Hippocampal formation (tissue), 2 donors: ENCODE measurements at places on chromosomes 4 and X.
A peak's percentile ranks its signal among the peaks of the same experiment; 100 is the strongest.

GRCh38 chrX:74525116-74525515, 89.3 kb downstream of the RLIM start:
- no peak for DNase-seq

- no peak for DNase-seq
Observed at GRCh38 chr4:99403380-99404184, 31.6 kb downstream of the ADH7 start.

DNA sequence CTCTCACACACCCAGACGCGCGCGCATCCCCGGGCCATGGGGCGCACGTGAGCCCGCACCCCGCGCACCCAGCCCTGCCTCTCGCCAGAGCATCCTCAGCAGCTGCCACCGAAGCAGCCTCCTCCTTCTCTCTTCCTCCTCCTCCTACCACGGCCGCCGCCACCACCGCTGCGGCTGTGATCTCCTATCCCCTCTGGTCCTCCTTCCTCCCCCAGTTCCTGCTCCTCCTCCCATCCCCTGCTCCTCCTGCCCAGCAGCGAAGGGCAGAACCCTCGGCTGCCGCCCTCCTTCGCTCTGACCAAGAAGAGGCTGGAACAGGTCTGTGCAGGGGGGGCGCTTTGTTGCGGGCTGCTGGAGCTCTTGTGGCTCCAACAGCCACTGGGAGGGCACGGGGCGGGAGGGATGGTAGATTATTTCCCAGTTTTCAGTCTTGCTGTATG, 148.7 kb upstream of the CHRDL1 start:
- no peak for DNase-seq

DNA sequence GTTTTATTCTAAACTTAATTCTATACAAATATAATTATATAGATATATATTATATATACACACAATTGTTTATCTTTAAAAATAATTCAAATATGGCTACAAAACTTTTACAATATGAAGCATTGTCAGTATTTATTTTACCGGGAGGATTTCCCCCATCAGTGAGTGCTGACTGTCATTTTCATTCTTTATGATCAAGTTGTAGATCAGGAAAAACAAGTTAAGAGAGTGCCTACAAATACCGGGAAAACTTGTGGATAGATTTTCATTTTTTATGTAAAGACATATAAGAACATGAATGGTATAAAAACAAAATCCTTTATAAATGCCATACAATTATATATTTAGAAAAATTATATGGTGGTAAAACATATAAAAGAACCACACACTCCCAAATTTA, 37.8 kb downstream of the CLCN3 start:
- DNase-seq: no peak

- DNase-seq: no peak
Observed at GRCh38 chrX:45261005-45261404, 60.3 kb upstream of the DIPK2B start.

DNA sequence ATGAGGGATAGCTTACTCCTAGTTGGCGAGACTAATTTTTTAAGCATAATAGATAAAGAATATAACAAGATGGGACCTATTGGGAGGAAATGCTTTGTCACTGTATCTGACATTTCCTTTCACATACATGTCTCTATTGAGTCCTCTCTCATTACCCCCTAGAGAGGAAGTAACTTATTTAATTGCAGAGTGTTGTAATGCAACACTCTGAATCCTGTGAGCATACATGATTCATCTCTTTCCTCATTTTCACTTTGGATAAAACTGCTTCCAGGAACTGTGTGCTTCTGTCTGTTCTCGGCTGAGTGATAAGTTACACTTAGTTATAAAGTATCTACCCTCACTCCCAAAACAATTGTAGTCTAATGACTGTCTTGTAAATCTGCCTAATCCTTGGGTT, 266.1 kb upstream of the ANXA10 start:
- DNase-seq: no peak

DNA sequence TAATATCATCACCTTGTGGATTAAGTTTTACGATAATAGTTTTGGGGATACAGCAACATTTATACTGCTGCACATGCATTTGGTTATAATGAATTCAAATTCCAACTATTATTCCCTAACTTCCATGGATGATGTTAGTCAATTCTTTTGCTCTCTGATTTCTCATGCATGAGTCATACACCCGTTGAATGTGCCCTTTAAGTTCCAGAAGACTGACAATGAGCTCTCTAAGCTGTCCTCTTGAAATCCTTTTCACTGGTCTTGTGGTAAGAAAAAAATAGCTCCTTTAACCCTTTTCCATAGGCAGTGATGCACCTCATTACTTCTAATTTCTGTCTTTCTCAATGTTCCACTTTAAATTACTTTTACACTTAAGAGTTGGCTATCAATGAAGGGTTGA, 1095.2 kb upstream of the POU3F4 start:
- no peak for DNase-seq

- DNase-seq: peak; percentile 5
Observed at GRCh38 chr4:90025248-90025647, 101.9 kb upstream of the CCSER1 start.

DNA sequence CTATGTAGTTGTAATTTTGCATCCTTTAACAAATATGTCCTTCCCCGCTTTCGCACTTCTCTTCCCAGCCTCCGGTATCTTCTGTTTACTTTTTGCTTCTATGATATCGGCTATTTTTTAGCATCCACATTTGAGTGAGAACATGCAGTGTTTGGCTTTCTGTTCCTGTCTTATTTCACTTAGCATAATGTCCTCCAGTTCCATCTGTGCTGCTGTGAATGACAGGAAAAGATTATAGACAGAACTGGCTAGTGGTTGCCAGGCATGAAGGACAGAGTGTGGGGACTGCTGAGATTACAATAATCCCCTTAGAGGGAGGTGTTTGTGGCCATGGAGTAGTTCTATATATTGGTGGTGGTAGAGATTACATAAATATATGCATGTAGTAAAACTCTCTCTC, 588.6 kb downstream of the NLGN4X start:
- DNase-seq: no peak

DNA sequence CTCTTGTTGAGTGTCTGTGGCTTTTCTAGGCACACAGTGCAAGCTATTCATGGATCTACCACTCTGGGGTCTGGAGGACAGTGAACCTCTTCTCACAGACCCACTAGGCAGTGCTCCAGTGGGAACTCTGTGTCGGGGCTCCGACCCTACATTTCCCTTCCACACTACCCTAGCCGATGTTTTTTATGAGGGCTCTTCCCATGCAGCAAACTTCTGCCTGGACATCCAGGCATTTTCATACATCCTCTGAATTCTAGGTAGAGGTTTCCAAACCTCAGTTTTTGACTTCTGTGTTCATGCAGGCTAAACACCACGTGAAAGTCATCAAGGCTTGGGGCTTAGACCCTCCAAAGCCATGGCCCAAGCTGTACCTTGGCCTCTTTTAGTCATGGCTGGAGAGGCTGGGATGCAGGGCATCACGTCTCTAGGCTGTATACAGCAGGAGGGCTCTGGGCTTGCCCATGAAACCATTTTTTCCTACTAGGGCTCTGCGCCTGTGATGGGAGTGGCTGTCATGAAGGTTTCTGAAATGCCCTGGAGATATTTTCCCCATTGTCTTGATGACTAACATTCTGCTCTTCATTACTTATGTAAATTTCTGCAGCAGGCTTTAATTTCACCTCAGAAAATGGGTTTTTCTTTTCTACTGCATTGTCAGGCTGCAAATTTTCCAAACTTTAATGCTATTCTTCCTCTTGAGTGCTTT, 249.8 kb upstream of the CPEB2 start:
- DNase-seq: no peak

DNA sequence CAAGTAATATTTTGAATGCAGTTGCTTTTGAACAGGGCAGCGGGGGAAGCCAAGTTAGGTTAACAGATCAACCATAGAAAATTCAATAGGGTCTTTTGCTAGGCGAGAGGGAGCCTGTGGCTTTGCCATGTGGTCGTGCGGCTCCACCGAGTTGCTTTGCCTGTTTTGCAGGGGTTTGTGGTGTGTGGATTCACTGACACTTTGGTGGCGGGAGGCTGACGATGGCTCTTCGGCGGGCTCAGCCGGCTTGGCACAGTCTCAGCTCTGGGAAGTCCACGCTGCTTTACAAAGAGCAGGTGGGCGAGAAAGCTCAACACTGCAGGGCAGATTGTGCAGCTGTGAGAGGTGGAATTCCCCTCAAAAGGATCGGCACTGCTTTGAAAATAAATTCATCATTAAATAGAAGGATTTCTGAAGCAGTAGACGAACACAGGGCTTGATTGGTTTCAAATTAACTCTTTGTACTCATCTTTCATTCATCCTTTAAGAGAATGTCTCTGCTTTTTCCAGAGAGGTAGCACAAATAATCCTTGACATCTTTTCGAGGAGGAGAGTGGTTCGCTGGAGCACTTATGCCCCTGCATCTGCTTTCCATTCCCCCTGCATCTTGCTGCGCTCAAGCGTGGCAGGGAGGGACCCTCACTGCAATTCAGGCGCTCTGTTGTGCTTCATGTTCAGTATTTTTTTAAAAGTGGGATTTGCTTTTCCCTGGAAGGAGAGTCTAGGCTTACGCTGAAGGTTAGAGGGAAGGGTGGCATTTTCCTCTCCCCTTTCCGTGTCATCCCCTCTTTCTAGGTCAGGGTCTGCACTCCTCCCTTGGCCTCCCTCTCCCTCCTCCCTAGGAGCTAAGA, 201.8 kb upstream of the LEF1 start:
- no peak for DNase-seq

- no peak for DNase-seq
Observed at GRCh38 chrX:1170243-1170642, 42.2 kb downstream of the CRLF2 start.

GRCh38 chr4:27702730-27703431, 842.2 kb downstream of the STIM2 start:
- peak; percentile 20 for DNase-seq

DNA sequence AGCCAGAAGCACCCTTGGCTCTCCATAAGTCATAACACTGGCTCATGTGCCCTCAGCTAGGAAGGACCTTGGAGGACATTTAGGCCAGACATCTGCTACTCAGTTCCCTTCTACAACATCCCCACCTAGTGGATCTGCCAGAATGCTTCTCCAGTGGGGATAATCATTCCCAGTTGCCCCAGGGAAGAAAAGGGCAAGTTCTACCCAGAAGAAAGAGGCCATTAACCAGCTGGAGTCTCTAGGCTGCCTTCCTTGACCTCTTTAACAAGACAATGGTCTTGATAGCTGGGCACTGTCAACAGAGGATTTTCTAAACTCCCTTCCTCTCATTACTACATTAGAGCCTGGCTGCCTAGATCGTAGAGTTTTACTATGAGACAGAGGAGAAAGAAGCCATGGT, 42.0 kb downstream of the LGI2 start:
- DNase-seq: no peak
